ENCODE measurements at places on chromosomes 4 and X.
A peak's percentile ranks its signal among the peaks of the same experiment; 100 is the strongest.

DNA sequence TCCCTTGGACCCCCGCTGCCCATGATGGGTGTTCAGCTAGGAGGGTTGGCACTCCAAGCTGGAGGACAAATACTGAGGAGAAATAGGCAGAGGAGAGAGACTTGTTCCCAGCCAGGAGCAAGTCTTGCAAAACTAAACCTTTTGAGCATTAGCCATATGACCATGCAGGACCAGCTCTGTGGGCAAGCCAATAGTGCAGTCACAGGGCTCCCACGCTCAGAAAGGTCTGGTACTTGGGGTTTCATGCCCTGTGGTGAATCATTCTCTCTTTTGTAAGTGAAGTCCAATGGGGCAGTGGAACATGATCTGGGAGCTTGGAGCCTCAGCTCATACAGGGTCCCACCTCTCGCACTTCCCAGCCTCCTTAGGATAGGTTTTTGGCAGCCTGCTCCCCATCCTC is 300.9 kb downstream of the BCOR start:
- DNase-seq, result no peak

DNA sequence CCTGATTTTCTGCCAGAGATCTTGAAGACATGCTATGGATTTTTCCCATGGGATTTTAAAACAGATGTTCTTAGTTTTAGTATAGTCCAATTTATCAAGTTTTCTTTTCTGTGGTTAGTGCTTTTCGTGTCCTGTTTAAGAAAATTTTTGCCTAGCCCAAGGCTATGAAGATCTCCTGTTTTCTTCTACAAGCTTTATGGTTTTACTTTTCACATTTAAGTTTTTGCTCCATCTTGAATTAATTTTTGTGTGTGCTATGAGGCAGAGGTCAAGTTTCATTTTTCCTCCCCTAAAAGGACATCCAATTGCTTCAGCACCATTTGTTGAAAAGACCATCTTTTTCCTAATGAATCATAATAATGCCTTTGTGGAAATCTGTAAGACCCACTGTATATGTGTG is 65.6 kb downstream of the POLR2B start:
- no peak for DNase-seq

- DNase-seq, result no peak
Observed at GRCh38 chrX:16160729-16161128, 6.6 kb upstream of the MAGEB17 start.

DNA sequence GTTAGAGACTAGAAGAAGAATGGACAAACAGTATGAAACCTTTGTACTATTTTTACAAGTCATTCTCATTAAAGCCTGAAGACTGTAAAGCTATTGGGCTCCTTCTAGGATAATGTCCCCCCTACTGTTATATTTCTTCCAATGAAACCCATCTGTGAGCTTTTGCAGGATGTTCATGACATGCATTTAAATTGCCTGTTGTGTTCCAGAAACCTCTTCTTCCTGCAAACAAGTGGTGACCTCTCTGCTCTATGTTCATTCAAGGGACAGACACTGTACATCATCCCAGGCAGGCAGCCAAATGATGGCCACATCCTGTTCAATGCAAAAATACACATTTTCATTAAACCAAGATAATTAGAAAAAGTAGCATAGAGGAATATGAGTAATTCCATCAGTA is 128.0 kb downstream of the C4orf33 start:
- DNase-seq, result no peak

GRCh38 chrX:150879855-150880807 is 18.3 kb downstream of the CD99L2 start:
- no peak for DNase-seq

DNA sequence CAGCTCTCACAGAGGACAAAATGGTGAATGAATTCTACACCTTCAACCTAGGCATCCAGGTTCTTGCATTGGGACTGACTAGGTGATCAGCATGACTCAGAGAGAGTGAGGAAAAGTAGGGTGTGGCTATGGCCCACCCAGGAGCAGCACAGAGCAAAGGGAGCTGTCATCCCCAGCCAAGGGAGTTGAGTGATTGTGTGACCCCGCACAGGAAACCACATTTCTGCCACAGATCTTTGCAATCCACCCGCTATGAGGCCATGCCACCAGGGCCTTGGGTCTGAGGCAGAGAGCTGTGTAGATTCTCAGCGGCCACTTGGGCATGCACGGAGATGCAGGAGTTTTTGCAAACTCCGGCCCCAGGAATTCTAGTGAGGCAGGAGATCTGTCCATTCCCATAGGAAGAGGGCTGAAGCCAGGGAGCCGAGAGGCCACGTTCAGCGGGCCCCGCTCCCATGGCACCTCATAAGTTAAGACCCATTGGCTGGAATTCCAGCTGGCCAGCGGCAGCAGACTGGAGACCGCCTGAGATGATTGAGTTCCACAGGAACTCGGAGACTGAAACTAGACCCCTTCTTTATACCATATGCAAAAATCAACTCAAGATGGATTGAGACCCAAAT is 75.9 kb downstream of the NAA11 start:
- no peak for DNase-seq

DNA sequence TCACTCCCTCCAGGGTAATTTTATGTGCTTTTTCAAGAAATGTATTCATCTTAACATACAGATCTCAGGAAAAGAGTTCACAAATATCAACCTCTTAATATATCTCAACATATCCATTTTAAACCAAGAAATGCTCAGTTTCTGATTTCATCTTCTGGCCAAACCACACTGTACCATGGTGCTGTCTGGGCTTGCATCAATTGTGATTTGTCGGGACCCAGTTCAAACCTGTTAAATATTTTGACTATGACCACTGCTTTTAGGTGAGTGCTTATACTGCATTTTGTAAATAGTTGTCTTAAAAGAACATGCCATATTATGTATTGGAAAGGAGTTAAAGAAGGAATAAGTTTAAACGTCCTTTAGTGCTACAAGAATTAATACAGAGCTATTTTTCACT is 352.1 kb downstream of the SPOCK3 start:
- no peak for DNase-seq

GRCh38 chr4:31984872-31985271 is 1264.7 kb downstream of the PCDH7 start:
- DNase-seq, result no peak

DNA sequence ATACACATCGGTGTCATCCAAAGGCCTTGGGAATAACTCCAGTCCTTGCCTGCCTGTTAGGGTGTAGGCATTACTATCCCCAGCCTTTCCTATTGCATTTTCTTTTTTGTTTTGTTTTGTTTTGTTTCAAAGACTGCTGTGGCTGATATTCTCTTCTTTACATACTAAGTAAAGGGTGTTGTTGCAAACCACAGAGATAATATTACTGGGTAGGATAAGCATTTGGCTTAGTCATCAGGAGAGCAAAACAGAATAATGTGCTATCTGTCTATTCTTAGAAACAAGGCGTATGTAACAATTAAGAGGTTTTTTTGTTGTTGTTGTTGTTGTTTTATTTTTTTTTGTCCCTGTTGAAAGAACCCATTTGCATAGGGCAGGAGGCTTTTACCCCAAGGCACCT is 41.8 kb downstream of the UGT2B28 start:
- DNase-seq, result no peak

GRCh38 chrX:101407748-101408531 is at the start of the genes GLA and HNRNPH2:
Gene GLA (minus strand): TSS chrX:101407925. CDS start chrX:101407903, 22 bp downstream.
Gene HNRNPH2 (plus strand): TSS chrX:101408222. CDS start chrX:101411989, 3,767 bp downstream.
- DNase-seq, result peak; percentile 74

- no peak for DNase-seq
Observed at GRCh38 chr4:173527103-173527891, 2.7 kb downstream of the HAND2 start.

DNA sequence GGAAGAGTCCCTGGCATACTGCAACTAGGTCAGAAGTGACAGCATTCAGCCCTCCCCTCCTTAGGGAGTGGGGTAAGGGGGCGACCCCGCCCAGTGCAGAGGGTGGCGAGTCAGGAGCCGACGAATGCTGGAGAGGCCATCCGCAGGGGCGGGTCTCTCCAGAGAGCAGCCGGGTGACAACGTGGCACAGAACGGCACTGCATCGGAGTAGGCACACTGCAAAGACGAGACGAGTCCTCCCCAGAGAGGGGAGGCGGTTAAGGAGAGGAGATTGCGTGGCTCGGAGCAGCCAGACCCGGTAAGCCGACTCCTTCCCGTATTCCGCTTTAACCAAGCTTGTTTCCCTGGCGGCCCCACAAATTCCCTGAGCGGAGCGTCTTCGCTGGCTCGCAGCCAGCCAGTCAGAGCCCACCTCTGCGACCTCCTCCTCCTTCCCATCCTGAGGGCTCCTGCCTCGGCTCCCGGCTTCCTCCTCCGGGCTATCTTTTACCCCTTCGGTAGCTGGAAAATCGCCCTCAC is 54.9 kb downstream of the LINC00632 start:
- DNase-seq, result no peak

DNA sequence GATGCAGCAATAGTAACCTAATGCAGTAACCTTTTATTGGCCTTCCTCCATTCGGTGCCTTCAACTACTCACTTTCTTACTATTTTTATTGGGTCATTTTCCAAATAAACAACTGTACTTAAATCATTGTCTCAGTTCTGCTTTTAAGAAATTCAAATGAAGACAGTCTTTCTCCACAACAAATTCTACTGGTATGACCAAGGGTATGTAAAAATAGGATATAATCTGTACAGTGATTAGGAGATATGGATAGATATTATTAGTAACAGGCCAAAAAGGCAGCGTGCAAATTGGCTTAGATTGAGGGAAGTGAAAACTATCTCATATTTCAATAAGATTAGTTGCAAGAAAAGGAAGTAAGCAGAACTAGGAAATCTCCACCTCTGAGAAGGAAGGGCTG is 177.4 kb upstream of the PPP1R2C start:
- DNase-seq, result no peak

DNA sequence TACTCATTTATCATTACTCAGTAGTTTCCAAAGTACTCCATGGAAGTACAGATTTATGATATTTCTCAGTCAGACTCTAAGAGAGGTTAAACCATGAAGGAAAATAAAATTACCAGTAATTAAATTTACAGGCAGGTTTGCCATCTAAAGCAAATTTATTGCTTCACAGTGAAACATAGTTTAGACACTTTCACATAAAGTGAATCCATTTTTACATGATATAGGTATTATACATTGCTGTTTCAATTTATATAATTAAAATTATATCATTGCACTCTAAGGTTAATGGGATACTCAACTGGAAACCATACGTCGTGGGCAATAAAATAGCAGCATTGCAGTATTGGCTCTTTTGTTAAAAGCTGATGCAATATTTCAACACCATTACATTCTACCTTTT is 202.8 kb downstream of the SLIT2 start:
- no peak for DNase-seq

GRCh38 chr4:179585761-179586160 is 2143.5 kb upstream of the AGA start:
- DNase-seq, result no peak

- DNase-seq, result no peak
Observed at GRCh38 chrX:119638725-119639471, 32.7 kb upstream of the NKRF start.

All from stimulated activated CD4-positive, alpha-beta T cell treated with anti-CD3 and anti-CD28 coated beads, Interleukin-2, amount 100 ng/mL, for 48 hours (primary cell).